CD4-positive, alpha-beta T cell treated with Interleukin-6 at 100 ng/mL for 8 hours (primary cell): ENCODE measurements at places on chromosomes 4 and X.

- DNase-seq, result no peak
Observed at GRCh38 chrX:138463476-138463875, 248.0 kb downstream of the FGF13 start.

GRCh38 chrX:10739426-10739825, 119.0 kb upstream of the MID1 start:
- DNase-seq, result no peak

DNA sequence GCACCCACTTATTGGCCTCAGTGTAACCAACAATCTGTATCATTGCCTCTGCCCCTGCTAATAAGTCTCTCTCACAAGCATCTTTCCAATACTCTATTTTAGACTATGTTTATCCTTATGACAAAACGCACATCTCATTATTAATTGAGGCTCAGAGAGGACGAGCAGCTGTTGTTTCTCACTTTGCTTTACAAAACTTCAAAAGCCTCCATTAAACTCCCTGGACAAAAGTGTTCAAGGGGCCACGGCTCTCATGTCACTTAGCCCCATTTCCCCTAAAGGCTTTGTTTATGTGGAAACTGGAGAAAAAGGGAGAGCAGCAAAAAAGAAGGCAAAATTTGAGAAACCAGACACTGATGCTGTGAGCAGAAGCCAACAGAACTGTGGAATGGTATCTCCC, 180.0 kb upstream of the LNX1 start:
- no peak for DNase-seq

DNA sequence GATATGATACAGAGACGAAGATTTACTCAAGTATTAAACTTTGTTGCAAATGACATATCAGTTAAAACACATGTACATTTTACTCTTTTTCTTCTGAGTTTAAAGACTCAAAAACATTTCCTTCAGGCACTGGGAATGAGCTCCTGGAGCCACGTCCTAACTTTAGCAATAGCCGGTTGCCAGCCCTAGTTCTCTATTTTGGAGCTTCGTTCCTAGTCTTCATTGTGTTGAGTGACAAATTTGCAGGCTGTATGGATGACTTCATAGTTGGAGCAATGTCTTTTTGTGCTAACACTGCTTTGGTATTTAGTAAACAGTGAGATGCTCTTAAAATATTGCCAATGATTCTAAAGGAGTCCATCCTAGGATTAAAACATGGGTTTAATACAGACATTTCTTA, 190.9 kb downstream of the FAT4 start:
- no peak for DNase-seq

DNA sequence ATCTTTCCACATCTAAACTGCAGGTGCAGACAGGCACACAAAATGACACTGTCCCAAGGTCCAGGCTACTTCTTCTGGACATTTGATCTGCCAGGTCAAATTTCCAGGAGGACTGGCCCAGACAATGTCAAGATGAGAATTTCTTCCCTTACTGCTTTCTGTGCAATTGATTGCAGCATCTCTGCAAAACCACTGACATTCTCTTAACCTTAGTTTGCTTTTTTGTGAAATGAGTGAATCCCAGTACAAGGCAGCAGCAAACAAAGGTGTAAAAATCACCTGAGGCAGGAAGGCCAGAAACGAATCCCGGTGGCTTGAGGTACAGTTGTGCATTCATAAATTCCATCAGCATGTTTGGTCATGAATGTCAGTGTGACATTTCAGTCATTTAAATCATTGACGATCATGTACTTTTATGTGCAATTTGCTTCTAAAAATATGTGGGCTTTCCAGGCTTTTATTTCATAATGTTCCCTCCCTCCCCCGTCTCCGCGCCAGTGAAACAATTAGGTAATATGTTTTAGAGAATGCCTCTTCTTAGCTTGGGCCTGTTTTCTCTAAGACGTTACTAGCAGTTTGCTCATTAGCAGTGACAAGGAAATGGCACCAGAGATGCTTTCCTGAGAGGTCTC, 39.1 kb downstream of the NHS start:
- no peak for DNase-seq

DNA sequence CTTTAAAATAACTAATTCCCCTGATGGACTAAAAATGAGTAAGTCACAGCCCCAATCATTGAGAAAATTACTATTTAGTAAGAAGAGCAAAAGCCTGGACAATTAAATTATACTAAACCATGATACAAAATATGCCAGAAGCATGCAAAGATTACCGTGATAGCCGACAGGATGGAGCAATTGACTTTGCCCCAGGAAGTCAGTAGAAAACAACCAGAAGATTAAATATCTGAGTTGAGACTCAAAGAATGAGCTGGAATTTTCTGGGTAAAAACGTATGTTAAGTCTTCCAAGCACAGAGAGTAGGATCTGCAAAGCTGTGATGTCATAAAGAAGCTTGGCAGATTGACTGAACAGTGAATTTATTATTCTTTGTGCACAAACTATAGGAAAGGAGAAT, 816.1 kb upstream of the TENM3 start:
- no peak for DNase-seq

DNA sequence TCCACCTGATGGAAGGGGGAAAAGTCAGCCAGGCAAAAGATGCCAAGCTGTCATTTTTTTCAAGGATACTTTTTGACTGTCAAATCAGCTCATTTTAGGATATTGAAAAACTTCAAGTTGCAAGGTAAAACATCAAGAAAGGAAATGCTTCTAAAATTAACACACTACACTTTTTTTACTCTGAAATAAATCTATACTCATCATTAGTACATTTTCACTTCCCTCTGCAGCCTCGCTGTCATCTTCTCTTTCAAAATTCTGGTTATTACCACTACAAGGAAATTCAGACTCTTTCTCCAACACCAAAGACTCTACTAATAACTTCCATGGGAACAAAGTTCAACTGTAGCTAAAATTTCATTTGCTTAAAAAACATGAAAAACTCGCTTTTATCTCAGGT, 41.6 kb downstream of the APBB2 start:
- no peak for DNase-seq

- DNase-seq, result no peak
Observed at GRCh38 chr4:137530176-137530575, 2.1 kb downstream of the PCDH18 start.

- no peak for DNase-seq
Observed at GRCh38 chrX:39020051-39020669, 218.9 kb downstream of the MID1IP1 start.
